Placental pericyte (primary cell): ENCODE measurements at places on chromosomes 4 and X. TPM values are rescaled to one million over a fixed set of nuclear protein-coding genes. Genes with fewer than 3 reads are reported as not detected.

PAK3 gene
- total RNA-seq = 2.2 and 3.6 TPM in 2 replicates

DMRTC1B gene
- not detected in 2 replicates for total RNA-seq

EFHC2 gene
- total RNA-seq = 0.29 and 0.66 TPM in 2 replicates

AFF2 gene
- total RNA-seq = 0.66 and 0.72 TPM in 2 replicates

FAM236A gene
- total RNA-seq = not detected in 2 replicates

RBM46 gene
- total RNA-seq = 2.2 TPM in 1 of 2 replicates, not detected in the other

SPOCK3 gene
- total RNA-seq = not detected in 2 replicates

PF4V1 gene
- 0.57 TPM in 1 of 2 replicates, not detected in the other for total RNA-seq

GYPE gene
- under 0.01 and 0.43 TPM in 2 replicates for total RNA-seq

MFAP3L gene
- 0.86 and 1.1 TPM in 2 replicates for total RNA-seq

PSAPL1 gene
- total RNA-seq = not detected in 2 replicates

TAF7L gene
- total RNA-seq = 0.22 and 1.1 TPM in 2 replicates

CYSLTR1 gene
- total RNA-seq = 0.29 TPM in 1 of 2 replicates, not detected in the other

F9 gene
- total RNA-seq = not detected in 2 replicates

DUSP21 gene
- total RNA-seq = not detected in 2 replicates

IQCM gene
- total RNA-seq = not detected in 2 replicates

LIMCH1 gene
- total RNA-seq = 0.72 and 20.4 TPM in 2 replicates

MGARP gene
- total RNA-seq = 2.3 and 3.3 TPM in 2 replicates

CYLC1 gene
- not detected in 2 replicates for total RNA-seq

IL13RA2 gene
- 13.0 and 27.8 TPM in 2 replicates for total RNA-seq

PCDH19 gene
- total RNA-seq = under 0.01 and 0.14 TPM in 2 replicates

TMEM128 gene
- total RNA-seq = 17.7 and 19.9 TPM in 2 replicates

CYBB gene
- under 0.01 and 0.14 TPM in 2 replicates for total RNA-seq

CT45A1 gene
- total RNA-seq = not detected in 2 replicates

SMIM10 gene
- total RNA-seq = 3.7 and 3.9 TPM in 2 replicates

CLCN4 gene
- 5.0 and 7.2 TPM in 2 replicates for total RNA-seq

NPY2R gene
- not detected in 2 replicates for total RNA-seq

ODAM gene
- not detected in 2 replicates for total RNA-seq

NKX3-2 gene
- 0.22 and 0.29 TPM in 2 replicates for total RNA-seq

TRIM60 gene
- 0.88 and 1.1 TPM in 2 replicates for total RNA-seq

PAGE2B gene
- not detected in 2 replicates for total RNA-seq
